ENCODE measurements at places on chromosomes 7 and 10.

DNA sequence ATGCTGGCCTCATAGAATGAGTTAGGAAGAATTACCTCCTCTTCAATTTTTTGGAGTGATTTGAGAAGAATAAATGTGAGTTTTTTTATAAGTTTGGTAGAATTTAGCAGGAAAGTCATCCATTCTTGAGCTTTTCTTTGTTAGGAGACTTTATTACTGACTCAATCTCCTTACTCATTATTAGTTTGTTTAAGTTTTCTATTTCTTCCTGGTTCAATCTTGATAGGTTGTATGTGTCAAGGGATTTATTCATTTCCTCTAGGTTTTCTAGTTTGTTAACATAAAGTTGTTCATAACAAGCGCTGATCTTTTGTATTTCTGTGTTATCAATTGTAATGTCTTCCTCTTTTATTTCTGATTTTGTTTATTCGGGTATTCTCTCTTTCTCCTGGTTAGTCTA, 47.4 kb downstream of the BICC1 start:
- peak; percentile 3 for DNase-seq

- DNase-seq, result no peak
Observed at GRCh38 chr7:128352153-128352537, 8.4 kb upstream of the RBM28 start.

- peak; percentile 41 for DNase-seq
Observed at GRCh38 chr7:135879233-135879632, 97.9 kb downstream of the MTPN start.

DNA sequence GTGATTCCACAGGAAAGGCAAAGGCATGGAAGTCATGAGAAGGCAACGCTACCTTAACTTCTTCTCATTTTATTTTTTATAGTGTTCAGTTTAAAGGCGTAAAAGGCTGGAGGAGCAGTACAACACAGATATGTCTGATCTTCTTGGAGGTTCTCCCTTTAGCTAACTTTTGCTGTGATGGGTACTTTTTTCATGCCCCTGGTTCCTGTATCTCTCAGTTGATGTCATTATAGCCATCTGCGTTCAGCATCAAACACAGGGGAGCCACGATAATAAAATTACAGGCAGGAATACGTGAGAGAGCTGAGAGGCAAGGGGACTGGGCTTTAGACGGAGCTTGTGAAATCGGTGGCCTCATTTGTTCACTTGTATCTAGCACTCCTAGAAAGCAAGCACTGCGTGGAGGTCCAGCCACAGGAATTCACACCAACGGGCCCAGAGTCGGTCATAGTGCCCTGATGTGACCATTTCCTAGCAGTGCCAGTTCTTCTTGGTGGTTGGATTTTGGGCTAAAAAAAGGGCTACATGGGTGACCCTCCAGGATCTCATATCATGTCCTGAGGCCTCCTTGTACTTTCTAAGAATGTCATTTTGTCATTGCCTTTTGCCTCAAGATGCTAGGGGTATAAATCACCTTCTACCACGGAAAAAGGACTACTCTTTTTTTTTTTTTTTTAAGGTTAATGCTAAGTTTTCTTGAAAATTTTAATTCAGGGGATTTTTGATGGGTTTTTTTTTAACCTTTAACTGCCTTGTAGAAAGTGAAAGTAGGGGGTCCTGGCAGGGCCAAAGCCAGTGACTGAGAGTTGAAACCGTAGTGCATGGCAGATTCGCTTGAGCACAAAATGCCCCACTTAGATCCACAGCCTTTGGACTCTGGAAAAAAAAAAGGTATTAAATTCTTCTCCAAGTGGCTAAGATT, 191.5 kb downstream of the CELF2 start:
- DNase-seq, result no peak

DNA sequence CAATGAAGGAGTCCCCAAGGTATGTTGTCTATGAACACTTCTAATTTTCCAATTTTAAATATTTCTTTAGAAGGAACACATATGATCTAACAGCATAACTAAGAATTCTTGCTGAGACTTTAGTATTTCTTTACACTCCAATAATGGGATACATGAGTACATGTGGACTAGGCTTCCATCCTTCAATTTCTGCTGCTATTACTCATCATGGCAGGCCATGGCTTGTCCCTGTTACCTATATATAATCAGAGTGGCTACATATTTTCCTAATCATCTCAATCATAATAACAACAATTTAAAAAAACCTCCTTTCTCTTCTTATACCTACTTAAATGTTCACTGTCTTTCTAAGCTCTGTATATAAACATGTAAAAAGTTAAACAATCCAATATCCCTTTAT, 60.3 kb upstream of the TAC1 start:
- no peak for DNase-seq

DNA sequence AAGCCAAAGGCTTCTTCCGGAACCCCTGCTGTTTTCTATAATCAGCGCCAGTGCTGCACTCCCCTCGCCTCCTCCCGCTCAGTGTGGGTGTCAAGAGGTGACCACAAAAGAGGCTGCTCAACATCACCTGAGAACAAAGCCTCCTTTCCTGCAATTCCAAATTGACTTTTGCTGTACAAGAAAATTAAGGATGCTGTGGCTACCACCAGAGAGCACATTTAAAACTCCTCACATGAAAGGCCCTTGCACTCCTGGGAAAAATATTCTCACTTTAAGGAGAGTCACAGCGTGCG, 96.4 kb downstream of the HIPK2 start:
- no peak for DNase-seq

- no peak for DNase-seq
Observed at GRCh38 chr7:148253629-148254028, 336.9 kb upstream of the C7orf33 start.

- no peak for DNase-seq
Observed at GRCh38 chr10:79409726-79410085, 35.7 kb downstream of the ZCCHC24 start.

DNA sequence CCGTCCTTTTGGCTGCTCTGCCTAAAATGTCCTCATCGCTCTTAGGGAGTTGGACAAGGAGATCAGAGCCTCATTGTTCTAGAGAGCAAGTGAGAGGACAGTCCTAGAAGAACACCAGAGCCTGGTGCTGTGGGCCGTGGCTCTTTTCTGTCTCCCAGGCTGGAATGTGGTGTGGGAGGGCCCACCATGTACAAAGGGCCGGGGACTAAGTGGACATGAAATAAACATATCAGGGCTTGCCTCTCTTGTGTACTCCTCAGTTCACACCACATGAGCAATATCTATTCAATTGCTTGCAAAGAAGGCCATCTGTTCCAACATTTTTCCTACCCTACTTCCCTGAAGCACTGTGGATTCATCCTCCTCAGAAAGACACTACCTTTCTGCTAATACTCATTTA, 510.4 kb downstream of the SUGCT start:
- no peak for DNase-seq

GRCh38 chr10:106815427-106816043, 349.0 kb downstream of the SORCS1 start:
- no peak for DNase-seq
